Omental fat pad (tissue), 4 donors: ENCODE measurements at places on chromosomes 11 and 22.

DNA sequence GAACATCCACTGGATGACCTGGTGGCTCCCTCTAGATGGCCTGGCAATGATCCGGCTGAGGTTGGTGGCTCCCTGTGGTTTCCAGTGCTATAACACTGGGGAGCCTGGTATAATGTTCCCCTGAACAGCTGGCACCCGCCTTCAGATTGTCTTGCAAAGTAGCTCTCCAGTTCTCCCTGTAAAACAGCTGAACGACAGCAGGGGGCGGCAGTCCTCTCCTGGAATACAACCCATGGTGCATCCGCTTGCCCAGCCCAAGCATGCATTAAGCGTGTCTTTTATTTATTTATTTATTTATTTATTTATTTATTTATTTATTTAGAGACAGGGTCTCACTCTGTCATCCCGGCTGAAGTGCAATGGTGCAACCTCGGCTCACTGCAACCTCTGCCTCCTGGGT lies 258.9 kb downstream of the BUD13 start:
- no peak for DNase-seq

- DNase-seq: no peak
Observed at GRCh38 chr11:102061276-102061675, 14.0 kb downstream of the CFAP300 start.

DNA sequence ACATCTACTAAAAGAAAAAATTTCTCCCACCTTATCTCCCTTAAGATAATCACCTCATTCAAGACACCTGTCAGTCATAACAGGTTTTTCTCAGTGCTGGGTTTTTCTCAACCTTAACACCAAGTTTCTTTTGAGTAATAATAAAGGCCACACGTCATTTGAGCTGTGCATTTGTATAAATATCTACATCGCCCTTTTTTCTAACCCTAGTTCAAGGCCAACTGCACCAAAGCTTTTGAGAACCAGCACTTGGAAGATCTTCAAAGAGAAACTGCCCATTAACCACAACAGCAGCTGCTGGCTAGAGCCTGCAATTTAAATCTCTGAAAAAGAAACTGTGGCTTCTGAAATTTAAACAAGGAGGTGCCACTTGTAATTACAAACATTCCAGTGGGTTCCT lies 6.9 kb downstream of the CADM1 start:
- DNase-seq: no peak

GRCh38 chr11:101848262-101848661 lies 66.5 kb upstream of the CEP126 start:
- no peak for DNase-seq

- no peak for DNase-seq
Observed at GRCh38 chr11:7552666-7553065, 38.9 kb downstream of the PPFIBP2 start.

DNA sequence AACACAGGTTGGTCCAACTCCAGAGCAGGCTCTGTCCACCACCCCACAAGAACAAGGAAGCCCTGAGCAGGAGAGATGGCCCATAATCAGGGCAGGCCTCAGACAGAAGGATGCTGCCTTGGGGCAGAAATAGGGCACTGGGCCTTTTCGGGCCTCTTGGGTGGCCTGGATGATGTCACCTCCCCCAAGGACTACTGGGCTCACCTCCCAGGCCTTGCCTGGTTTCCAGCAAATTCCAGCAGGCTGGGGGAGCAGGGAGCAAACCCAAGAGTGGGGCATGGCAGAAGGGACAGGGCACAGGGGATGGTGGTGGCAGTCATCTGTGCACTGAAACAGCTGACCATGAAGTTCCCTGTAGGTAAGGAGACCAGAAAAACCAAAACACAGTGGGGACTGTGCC lies 5.3 kb upstream of the NAA40 start:
- DNase-seq: no peak

GRCh38 chr11:69393178-69393832 lies 88.2 kb upstream of the LINC01488 start:
- DNase-seq: no peak

DNA sequence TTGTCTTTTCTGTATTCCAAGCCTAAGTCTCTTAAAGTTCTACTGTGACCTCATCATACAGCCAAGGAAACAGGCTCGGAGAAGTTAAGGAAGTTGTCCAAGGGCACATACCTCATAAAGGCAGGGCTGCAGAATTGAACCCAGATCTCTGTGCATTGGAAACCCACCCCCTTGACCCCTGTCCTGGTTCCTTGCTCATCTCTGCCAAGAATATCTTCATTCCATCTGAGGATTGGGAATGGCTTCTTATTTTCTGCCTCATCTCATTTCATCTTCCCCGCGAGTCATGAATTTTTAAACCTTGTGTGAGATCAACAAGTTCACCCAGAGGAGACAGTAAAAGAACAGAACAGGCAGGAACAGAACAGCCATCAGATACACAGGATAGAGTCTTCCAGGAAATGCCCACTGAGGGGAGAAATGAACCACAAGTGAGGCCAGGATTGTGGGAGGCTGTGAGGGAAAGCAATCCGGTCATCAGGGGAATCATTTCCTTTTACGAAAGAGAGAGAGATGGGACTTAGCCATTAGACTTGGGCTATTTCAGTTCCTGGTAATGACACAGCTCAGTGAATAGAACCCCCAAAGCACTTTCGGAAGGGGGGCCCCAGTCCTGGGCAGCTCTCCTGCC lies 34.4 kb upstream of the LRRC10B start:
- DNase-seq: no peak

DNA sequence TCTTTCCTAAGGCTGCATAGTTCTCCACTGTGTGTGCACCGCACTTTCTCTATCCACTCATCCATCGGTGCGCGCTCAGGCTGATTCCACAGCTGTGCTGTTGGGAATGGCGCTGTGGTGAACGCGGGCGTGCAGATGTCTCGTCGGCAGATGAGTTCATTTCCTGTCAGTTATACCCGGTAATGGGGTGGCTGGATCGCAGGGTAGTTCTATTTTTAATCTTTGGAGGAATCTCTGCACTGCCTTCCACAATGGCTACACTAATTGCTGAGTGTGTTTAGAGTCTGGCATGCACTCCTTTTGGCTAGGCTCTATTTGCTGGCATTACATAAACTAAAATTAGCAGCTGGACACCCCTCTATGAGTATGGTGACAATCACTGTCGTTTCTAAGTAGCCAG lies 27.9 kb upstream of the KRTAP5-7 start:
- DNase-seq: no peak

GRCh38 chr22:17882727-17883126 lies 108.5 kb upstream of the BID start:
- DNase-seq: no peak

- DNase-seq: no peak
Observed at GRCh38 chr11:77441426-77441825, 32.5 kb downstream of the PAK1 start.

GRCh38 chr11:62138630-62139425 lies 15.0 kb downstream of the INCENP start:
- DNase-seq: no peak

- DNase-seq: no peak
Observed at GRCh38 chr11:97557399-97557798, 1167.6 kb downstream of the JRKL start.

DNA sequence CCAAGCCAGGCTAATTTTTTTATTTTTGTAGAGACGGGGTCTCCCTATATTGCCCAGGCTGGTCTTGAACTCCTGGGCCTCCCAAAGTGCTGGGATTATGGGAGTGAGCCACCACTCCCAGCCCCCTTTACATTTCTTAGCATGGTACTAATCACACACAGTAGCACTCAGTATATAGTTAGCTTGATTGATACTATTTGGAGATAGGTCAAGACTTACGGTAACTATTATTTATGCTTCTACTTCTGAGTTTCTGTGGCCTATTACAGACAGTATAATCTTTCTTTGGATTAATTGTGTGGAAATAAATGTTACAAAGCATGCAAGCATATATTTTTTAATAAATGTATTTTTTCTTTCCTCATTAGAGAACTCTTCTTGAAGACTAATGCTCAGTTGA lies 192.2 kb downstream of the UVRAG start:
- DNase-seq: no peak

DNA sequence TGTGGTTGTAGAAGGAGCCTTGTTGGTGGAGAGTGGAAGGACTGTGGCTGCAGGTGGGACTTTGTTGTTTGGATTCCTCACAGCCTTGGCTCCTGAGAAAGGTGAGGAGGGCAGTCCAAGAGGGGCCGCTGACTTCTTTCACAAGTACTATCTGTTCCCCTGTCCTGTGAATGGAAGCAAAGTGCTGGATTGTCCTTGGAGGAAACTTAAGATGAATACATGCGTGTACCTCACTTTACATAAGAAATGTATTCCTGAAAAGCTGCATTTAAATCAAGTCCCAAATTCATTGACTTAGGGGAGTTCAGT lies 2.4 kb downstream of the FUT4 start:
- DNase-seq: no peak

DNA sequence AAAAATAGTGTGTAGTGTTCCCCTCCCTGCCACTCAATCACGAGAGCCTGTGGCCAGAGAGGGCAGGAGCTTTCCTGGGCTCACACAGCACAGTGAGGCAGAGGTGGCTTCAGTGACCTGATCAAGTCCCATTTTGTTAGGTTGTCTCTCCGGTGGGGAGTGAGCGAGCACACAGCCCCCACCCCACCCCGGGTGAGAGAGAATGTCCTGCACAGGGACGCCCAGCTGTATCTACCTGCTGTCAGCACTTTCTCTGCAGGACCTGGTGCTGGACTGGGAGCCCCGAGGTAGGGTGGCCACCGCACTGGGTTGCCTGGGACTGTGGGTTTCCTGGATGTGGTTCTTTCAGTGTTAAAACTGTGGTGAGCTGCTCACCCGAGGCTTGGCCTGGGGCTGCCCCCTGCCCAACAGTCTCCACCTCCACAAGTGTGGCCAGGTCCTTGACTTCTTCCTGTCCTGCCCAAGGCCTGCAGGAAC lies 6.1 kb downstream of the CAPN5 start:
- DNase-seq: no peak

GRCh38 chr11:76173663-76174062 lies 32.6 kb downstream of the WNT11 start:
- DNase-seq: no peak

- no peak for DNase-seq
Observed at GRCh38 chr11:68215087-68215445, 2.0 kb upstream of the KMT5B start.

DNA sequence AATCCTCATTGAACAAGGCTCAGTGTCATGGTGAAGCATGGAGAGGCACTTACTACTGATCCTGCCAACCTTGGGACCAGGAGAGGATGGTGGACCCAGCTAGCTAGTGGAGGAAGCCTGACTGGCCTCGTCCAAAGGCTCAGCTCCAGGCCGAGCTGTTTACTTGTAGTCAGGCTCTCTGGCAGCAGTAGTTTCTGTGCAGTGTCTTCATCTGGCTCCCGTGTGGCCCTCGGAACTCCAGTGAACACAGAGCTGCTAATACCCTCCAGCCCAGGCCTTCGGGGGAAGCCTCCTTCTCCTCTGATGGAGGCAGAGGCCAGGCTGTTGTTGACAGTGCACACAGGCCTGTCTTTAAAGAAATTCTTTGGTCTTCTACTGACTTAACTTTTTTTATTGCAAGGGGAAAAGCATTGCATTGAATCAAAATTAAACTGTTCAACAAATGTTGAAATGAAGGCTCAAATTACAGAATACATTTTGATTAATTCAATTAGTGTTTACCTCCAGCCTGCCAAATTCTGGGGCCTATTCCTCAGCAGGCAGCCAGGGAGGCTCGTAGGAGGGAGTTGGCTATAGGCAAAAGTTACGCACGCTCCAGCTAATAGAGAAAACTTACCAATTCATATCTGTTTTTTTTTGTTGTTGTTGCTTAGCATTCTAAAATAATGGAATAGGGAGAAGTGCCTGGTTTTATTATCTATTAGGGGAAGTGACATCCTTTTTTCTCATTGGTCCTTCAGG lies 18.8 kb downstream of the PPFIBP2 start:
- DNase-seq: no peak

DNA sequence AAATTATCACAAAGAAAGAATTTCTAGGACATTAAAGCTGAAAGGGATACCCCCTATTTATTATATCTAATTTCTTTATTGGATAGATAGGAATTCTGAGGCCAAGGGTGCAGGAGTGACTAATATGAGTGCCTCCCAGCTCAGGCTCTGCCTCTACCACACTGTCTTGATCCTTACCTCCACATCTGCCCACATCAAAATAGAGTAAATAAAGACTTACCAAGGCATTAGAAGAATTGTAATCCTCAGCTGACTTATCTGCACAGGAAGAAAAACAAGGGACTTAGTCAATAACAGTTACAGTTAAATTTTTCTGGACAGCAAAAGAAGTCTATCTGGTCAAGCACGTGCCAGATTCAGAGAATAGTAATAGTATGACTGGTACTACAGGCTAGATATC lies 72.6 kb upstream of the GDPD4 start:
- no peak for DNase-seq

GRCh38 chr22:40178417-40179409 lies 988 bp downstream of the TNRC6B start:
- no peak for DNase-seq

GRCh38 chr22:49152939-49153770 lies 674.5 kb downstream of the BRD1 start:
- no peak for DNase-seq

- no peak for DNase-seq
Observed at GRCh38 chr11:132650969-132651720, 881.2 kb downstream of the OPCML start.

GRCh38 chr11:95829580-95830259 lies 39.4 kb downstream of the CEP57 start:
- DNase-seq: no peak

DNA sequence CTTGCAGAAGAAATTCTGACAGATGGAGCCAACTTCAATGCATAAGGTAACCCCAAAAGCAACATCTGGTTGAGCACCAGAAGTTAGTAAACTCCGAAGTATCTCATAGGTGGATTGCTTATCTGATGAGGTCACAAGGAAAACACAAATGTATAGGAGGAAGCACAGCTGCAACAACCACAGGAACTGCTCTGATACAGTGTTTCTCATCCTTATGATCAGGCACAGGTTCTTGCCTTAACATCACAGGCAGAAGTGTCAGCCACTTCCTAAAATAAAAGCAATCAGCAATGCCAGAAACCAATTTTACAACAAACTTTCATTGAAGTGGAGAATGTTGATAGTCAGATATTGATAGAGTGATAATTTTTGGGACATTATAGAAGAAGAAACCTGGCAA lies 530.3 kb upstream of the FAT3 start:
- no peak for DNase-seq

GRCh38 chr11:114260483-114260882 lies 35.7 kb upstream of the NNMT start:
- DNase-seq: no peak

- no peak for DNase-seq
Observed at GRCh38 chr22:50705851-50706351, 32.1 kb upstream of the ACR start.

DNA sequence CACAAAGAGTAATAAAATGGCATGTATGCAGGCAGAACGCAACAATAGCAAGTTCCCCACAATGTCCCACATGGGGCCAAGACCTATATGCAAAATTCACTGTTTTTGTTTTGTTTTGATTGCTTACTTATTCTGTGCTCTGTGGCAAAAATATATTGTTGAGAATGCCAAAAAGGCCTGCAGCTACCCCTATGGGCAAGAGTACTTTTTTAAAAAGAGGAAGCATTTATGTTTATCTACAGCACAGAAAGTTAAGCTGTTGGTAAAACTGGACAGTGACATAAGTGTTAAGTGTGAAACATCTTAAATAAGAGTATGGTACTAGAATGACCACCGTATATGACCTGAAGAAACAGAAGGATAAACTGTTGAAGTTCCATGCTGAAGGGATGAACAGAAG lies 301.9 kb upstream of the ZC3H12C start:
- no peak for DNase-seq
